Eye (tissue), 1 donor: ENCODE measurements at places on chromosomes 6 and 20.
A peak's percentile ranks its signal among the peaks of the same experiment; 100 is the strongest.

GRCh38 chr6:106963544-106963943 is 11.0 kb downstream of the CD24 start:
- DNase-seq = no peak

GRCh38 chr6:132236744-132237143 is 164.5 kb downstream of the MOXD1 start:
- peak; percentile 27 for DNase-seq

DNA sequence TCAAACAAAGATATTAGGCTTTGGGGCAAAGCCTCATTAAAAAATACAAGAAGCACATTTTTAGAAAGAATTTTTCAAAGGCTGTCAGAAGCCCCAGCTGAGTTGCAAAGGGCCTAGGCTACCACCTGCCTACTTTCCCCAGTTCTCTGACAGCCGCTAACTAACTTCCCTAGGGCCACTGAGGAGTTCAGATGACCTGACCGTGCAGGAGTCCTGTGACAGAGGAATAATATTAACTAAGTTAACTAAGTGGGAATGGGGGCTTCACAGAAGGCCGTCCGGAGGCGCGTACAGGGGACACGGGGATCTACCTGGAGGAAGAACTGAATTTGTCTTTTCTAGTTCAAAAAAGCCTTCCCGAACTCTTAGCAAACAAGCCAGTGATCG is 884 bp downstream of the MCHR2 start:
- peak; percentile 7 for DNase-seq

GRCh38 chr6:169240125-169240524 is 13.5 kb downstream of the THBS2 start:
- DNase-seq = no peak

DNA sequence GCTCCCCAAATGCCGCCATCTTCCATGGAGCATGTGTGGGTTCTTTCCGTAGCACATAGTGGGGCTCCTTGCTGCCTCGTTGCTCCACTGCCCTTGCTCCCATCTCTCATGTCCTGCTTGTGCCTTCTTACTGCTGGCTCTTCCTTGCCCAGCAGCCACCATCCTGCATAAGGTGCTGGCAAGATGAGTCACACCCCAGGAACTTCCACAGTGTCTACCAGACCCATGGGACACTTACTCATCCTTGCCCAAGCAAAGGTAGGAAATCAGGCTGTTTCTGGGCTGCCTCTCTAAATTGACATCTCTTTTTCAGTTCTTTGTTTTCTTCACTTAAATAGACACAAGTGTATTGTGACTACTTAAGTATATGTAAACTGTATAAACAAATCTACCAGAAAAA is 39.4 kb upstream of the RGS17 start:
- DNase-seq = no peak
